CD4-positive, alpha-beta T cell treated with Interleukin-17A for 1 hour (primary cell): ENCODE measurements at places on chromosomes 2 and 18.

DNA sequence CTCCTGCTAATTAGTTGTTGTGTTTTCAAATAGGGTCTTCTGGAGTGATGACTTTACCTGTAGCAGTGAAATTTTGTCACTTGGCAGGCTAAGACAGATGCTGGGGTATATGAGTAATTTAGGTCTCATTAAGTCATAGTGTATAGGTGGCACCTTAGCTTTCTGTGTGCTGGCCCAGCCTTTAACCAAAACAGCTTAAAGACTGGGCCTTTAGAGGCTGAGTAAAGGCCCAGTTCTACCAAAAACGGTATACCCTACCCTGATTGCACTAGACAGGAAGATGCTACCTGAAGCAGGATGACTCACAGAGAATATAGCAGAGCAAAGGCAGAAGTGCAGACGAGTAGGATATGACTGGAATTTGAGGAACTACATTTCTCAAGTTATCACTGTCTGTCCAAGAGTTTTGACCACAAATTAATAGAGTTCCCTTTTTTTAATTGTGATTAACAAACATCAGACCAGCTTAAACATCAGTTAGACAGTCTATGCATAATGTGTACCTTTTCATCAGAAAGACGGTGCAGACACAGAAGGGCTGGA lies 337.9 kb upstream of the SALL3 start:
- no peak for DNase-seq

- DNase-seq, result no peak
Observed at GRCh38 chr2:202171241-202171825, 67.1 kb downstream of the SUMO1 start.

DNA sequence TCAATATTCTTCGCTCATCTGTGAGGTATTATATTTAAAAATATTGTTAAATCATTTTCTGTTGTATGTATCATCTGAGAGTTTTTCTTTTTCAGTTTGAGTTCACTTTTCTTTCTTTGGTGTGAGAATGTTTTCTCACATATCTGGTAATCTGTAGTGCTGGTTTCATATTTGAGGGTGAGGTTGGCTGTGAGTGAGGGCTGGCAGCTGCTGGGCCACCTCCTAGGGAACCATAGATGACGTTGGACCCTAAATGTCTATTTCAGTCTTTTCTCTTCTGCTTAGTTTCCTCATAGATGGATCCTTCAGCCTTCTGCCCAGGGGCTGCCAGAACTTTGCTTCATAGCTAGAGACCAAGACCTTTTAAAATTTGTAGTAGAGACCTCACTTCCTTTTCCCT lies 33.5 kb downstream of the MGAT5 start:
- no peak for DNase-seq

- DNase-seq, result peak; percentile 58
Observed at GRCh38 chr2:143254110-143254509, 124.9 kb downstream of the ARHGAP15 start.

- DNase-seq, result no peak
Observed at GRCh38 chr2:64837116-64837731, 152.0 kb upstream of the SLC1A4 start.

DNA sequence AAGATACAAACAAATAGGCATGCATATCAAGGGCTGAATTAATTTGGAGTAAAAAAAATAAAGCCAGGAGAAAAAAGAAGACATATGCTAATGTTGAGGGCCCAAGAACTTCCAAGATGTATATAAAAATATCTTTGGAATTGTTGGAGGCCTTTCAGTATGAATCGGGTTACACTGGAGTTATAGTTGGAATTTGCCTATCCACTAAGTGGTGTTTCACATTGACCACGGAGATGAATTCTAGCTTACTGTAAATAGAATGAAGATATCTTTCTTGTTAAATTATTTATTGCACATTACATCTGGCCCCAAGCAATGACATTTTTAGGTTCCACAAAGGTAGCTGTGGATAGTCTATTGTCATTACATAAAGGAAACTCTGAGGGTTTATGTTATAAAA lies 38.5 kb upstream of the TRIB2 start:
- DNase-seq, result no peak
